ENCODE measurements at places on chromosomes 11 and 22. TPM values are rescaled to one million over a fixed set of nuclear protein-coding genes. Genes with fewer than 3 reads are reported as not detected.

DNA sequence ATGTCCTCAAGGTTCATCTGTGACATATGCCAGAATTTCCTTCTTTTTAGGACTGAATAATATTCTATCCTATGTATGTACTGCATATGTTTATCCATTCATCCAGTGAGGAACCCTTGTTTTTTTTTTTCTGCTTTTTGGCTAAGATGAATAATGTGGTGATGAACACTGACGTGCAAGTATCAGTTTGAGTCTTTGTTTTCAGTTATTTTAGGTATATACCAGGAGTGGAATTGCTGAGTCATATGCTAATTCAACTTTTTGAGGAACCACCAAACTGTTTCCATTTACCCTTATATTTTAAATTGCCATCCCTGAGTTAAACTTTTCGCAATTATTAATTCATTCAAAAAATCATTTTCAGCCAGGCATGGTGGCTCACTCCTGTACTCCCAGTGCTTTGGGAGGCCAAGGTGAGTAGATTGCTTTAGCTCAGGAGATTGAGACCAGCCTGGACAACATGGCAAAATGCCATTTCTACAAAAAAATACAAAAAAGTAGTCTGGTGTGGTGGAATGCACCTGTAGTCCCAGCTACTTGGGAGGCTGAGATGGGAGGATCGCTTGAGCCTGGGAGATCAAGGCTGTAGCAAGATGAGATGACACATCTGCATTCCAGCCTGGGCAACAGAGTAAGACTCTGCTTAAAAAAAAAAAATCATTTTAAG is 64.2 kb downstream of the MICAL2 start:
- no peak for DNase-seq

DNA sequence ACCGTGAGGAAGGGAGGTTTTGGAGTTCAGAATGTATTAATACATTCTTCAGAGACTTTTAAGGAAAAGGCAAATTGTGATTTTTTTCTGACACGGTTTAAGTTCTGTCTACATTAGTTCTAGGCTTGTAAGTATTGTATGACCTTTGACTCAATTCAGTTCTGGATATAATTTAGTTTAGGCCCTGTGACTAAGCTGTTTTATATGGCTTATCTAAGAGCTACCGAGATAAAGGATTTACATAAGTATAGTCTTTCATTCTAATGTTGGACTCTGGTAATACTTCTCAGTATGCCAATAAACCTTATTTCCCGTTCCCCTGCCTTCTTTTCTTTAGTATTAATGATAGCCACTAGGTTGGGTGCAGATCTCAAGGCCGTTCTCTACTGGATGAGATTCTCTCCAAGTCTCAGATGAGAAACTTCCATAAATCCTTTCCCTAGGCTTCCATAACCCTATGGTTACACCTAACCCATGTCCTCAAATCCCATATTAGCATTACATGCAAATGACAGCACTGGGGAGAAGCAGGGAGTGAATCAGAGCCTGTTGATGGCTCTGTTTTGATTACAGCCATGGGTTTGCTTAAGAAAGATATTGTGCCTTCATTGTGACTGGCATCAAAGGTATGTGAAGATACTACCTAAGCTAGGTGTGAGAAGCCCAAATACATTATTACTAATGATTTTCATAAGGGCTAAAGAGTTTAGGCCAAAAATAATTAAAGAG is 38.7 kb downstream of the BARX2 start:
- no peak for DNase-seq

XNDC1N gene
- total RNA-seq, result 13.3 TPM

- DNase-seq, result no peak
Measured at GRCh38 chr11:122248939-122249338, 132.9 kb upstream of the BLID start.

DNA sequence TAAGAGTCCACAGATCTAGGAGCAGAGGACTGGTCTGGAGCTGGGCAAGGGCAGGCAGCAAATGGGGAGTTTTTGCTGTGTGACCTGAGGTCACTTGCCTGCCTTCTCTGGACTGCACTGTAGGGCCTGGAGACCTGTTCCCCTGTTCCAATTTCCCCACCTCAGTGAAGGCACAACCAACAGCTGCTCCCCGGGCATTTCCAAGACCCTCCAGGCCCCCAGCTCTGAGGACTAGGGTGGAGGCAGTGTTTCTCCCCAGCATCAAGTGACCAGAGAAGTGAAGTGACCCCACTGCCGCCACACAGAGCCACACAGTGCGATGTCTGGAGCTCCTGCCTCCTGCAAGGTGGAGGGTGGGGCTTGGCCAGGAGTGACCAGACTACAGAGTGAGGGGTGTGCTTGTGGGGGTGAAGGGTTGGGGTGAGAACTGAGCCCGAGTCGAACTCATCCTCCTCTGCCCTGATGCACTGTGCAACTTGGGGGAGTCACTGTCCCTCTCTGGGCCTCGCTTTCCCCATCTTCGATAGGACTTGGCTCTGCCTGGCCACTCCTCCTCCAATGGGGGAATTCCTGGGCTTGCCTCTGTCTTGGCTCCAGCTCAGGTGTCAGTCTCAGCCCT is 21.6 kb downstream of the P2RY2 start:
- DNase-seq, result no peak

DNA sequence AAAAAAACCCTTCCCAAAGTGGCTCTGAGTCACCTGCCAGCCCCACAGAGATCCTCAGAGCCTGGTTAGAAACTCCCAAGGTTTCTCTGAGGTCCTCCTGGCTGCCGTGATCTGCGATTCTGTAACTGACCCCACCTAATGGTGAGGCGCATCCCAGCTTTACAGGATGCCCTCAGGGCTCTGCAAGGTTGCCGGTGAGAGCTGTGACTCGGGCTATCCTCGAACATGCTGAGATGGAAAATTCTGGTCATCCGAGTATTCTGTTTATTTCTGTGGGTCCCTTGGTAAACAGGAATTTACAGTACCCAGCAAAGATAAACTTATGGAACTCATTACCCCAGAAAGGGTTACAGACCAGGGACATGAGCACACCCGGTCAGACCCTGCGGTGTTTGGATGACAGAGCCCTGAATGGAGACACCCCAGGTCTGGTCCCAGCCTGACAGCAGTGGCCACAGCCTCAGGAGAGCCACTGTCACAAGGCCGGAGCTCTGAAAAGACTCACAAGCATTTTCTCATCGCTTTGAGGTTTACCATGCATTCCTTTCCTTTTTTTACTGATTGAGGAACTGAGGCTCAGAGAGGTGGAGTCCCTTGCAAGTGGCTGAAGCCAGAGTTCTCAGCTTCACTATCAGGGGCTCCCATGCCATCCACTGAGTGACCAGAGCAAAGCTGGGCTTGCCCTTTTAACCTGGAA is 22.2 kb downstream of the LIF start:
- DNase-seq, result no peak

- no peak for DNase-seq
Measured at GRCh38 chr11:67311556-67312082, 8.3 kb downstream of the SSH3 start.

GRCh38 chr11:126591966-126592489 is 236.5 kb downstream of the ST3GAL4 start:
- DNase-seq, result no peak

DNA sequence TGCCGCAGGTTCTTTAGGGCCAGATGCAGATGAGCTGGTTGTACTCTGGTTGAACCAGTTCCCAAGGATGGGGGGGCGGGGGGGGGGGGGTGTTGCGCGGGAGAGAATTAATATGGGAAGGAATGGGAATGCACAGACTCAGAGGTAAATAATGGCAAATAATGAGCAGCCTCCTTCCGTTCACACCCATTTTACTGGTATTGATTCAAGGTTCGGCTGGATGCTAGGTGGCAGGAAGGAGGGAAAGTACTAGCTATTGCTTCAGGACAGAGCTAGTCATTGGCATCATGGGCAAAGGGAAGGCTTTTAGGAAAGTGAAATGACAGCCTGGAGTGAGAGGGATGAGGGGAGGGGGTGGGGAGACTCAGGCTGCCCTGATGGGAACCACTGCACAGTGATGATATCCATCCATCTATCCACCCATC is at the start of gene VSTM5:
TSS of gene VSTM5 (minus strand) at position 25 of the 425 bp plus-strand sequence. CDS start 116 bp downstream, outside the sequence.
- peak; percentile 56 for DNase-seq

PPP1R14B gene
- total RNA-seq, result 113 TPM

DNA sequence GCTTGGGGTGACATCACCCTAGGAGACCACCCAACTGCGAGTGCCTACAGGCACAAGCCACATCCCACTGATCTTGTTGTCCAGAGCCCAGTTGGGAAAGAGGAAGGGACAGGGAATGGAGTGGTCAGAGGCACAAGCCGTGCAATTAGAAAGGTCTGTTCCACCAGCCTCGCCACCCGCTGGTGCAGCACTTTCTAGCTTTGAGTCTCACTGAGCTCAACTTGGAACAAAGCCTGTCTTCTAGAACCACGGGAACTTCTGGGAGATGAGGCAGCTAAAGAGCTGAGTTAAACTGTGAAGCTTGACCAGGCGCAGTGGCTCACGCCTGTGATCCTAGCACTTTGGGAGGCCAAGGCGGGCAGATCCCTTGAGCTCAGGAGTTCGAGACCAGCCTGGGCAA is 29.3 kb downstream of the TPBGL start:
- no peak for DNase-seq

MYOD1 gene
- not detected for total RNA-seq

GRCh38 chr11:130418756-130419155 is 9.7 kb downstream of the ADAMTS8 start:
- DNase-seq, result no peak

DNA sequence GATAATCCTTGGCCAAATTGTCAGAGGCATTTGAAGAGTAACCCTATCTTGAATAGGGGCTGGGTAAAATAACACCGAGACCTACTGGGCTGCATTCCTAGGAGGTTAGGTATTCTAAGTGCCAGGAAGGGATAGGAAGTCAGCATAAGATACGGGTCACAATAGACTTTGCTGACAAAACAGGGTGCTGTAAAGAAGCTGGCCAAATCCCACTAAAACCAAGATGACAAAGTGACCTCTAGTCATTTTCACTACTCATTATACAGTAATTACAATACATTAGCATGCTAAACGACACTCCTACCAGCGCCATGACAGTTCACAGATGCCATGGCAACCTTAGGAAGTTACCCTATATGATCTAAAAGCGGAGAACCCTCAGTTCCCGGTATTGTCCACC is 964 bp upstream of the REXO2 start:
- no peak for DNase-seq

DNA sequence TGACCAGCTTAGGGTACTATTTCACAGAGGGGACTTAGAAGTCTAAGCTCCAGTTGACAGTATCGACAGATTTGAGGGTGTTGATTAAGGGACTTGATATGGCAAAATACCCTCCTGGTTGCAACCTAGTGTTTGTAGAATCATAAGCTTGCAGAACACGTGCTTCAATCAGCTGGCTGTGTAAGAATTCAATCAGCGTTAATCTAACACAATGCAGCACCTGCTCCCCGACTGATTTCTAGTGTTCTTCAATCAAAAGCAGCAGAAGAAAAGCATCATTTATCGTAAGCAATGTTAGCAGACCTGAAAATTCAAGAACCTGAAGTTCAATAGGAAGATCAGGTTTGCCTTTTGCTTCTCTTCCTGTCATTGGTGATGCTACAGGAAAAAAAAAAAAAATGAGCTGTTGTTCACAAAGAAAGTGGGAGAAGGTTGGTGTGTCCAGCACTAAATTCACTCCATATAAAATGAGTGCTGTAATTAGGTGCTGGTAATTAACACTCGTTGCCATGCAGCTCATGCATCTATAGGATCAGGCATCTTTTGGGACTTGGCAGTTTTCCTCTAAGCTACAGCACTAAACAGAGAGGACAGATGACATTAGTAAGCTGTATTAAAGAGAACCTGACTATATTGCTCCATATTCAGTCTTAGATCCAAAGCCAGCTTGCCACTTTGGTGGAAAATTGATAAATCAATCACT is 840.3 kb downstream of the OPCML start:
- no peak for DNase-seq

BIRC3 gene
- total RNA-seq, result 14.8 TPM

DNA sequence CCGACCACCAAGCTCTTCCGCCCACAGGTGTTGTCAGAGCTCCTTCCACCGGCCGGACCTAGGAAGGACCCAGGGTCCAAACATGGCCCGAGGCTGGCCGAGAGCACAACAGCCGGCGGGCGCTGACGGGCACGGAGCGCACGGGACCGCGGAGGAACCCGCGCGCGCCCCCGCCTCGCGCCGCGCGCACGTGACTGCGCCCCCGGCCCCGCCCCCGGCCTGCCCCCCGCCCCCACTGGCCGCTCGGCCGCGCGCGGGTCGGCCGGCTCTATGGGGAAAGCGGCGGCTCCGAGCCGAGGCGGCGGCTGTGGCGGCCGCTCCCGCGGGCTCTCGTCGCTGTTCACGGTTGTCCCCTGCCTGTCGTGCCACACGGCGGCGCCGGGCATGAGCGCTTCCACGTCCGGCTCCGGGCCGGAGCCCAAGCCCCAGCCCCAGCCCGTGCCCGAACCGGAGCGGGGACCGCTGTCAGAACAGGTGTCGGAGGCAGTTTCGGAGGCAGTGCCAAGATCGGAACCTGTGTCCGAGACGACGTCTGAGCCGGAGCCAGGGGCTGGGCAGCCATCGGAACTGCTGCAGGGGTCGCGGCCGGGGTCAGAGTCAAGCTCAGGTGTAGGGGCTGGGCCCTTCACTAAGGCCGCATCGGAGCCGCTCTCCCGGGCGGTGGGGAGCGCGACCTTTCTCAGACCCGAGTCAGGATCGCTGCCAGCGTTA is at the start of gene OSBP2:
TSS of gene OSBP2 (plus strand) at position 235 of the 711 bp plus-strand sequence. CDS start at position 271, 36 bp downstream.
- DNase-seq, result peak; percentile 34

AQP11 gene
- total RNA-seq, result 5.4 TPM

RIBC2 gene
- 6.7 TPM for total RNA-seq

GRCh38 chr11:10164621-10165020 is 129.4 kb downstream of the SBF2 start:
- no peak for DNase-seq

DNA sequence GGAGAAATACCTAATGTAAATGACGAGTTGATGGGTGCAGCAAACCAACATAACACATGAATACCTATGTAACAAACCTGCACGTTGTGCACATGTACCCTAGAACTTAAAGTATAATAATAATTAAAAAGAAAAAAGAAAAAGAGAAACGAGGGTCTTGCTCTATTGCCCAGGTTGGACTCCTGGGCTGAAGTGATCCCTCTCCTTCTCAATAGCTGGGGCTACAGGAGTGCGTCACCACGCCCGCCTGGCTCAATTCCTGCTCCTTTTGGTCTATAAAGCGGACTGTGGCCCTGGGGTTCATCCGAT is 521 bp upstream of the PTS start:
- DNase-seq, result peak; percentile 69

GRCh38 chr11:88344869-88345268 is 7.3 kb upstream of the CTSC start:
- no peak for DNase-seq

Data from colonic mucosa (tissue), 4 donors.